ENCODE measurements at places on chromosomes 11 and 22.

GRCh38 chr11:86440843-86441242 lies 66.2 kb downstream of the CCDC81 start:
- DNase-seq = no peak

GRCh38 chr22:36492109-36492508 lies 10.7 kb upstream of the TXN2 start:
- DNase-seq = no peak

DNA sequence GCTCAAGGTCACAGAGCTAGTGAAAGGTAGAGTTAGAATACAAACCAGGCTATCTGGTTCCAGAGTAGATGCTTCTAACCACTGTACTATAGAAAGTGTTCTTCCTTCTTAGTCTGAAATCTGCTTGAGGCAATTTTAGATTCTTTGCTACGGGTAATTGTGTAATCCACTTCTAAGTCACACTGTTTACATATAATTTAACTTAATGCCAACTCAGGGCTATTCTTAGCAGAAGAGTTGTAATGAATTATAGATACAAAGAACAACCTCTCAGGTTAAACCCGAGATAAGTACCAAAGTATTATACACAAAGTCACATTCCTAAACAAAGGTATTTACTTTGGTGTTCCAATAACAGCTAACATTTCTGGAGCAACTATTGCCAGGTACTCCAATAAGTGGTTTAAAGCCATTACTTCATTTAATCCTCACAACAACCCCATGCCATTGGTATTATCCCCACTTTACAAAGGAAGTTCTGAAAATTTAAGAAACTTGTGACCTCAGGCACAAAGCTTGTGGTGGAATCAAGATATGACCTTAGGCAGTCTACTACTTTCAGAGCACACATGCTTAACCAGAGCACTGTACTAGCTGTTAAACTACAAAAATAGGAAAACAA lies 31.1 kb upstream of the DDI1 start:
- no peak for DNase-seq

DNA sequence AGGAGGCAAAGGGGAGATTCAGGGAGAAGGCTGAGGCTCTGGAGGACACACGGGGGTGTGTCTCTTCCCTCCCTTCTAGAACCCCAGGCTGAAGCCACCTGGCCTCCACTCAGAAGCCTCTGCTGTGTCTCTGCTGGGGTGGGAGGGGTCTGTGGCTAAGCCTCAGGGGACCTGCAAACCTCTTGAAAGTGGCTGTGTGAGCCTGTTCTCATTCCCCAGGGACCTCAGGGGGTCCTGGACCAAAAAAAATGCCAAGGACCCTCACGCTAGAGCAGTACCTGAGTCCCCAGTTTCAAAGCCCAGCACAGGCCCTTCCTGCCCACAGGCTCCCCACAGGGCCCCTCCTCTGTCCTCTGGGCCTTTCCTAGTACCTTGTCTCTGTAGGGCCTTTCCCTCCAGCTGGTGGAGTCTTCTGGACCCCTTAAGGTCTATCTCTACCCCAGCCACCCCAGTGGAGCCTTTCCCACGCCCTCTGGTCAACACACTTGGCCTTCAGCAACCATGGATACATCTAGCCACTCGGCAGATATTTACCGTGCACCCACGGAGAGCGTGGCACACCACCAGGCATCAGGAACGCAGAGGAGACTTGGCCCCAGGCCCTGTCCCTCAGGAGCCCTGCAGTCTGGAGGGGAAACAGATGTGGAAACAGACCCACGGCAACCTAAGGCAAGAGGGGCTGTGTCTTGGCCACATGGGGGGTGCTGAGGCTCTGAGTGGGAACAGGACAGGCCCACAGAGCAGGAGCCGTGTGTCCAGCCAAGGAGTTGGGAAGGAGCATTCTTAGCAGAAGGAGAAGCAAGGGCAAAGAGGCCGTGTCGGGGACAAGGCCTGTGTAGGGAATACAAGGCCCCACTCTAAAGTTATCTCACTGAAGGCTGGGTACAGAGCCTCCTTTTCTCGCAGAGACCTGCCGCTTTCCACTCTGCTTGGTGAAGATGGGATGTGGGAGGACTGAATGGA lies 18.5 kb downstream of the PLA2G6 start:
- DNase-seq = no peak

All from GM12892 (cell line).